Hematopoietic multipotent progenitor cell treated with erythropoietin and hydrocortisone succinate and interleukin-3 and kit ligand, for 8 days (in vitro differentiated cells): ENCODE measurements at places on chromosomes 3 and 15.
A peak's percentile ranks its signal among the peaks of the same experiment; 100 is the strongest.

DNA sequence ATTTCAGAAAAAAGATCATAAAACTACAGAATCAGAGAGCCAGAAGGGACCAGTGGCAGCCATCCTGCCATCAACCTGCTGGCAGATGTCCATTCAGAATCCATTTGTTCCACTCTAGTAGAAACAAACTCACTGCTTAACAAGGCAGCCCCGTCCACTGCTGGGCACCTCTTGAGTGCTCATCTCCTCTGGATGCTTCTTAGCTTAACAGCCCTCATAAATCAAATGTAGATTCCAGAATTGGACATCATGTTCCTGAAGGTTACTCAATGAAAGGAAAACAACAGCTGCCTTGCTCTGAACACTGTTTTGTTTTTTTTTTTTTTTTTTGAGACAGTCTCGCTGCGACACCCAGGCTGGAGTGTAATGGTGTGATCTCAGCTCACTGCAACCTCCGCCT lies 37.3 kb downstream of the ABCC5 start:
- DNase-seq = no peak

GRCh38 chr3:53645754-53646153 lies 151.3 kb downstream of the CACNA1D start:
- no peak for DNase-seq

DNA sequence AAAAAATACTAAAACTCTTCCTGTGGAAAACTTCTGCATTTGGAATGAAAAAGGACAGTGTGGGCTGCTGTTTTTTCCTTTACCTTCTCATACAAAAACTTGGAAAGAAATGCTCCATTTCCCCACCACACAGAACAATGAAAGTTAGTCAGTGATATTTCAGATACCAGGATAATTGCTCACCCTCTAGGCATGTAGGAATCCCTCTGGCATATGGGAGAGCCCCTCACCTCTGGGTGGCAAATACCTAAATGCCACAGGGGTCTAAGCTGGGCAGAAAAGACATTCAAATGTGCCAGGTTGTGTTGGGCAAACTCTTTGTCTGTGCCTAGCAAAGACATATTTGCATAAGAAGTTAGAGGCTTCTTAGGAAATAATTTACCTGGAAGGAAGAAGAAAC lies 560.3 kb upstream of the NR2F2 start:
- DNase-seq = no peak

- DNase-seq = peak; percentile 27
Observed at GRCh38 chr3:57892423-57892822, 115.8 kb upstream of the FLNB start.

DNA sequence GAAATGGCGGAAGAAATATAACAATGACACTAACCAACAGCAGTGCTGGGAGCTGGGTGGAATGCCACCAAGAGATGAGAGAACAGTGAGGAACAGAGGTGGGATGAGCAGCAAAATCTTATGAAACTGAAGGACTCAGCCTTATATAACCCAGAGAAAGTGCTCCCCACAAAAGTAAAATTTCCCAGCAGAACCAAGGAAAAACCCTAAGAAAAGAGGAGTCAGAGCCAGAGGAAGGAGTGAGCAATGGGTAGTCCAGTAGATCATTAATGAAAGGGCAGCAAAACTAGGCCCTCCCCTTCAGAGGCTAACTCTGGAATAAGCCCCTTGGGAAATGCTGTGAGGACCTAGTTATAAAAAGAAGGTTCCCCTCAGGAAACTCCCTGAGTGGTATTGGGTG lies 24.7 kb upstream of the UBE2E1 start:
- no peak for DNase-seq

- no peak for DNase-seq
Observed at GRCh38 chr3:75089841-75090240, 475.4 kb upstream of the CNTN3 start.

DNA sequence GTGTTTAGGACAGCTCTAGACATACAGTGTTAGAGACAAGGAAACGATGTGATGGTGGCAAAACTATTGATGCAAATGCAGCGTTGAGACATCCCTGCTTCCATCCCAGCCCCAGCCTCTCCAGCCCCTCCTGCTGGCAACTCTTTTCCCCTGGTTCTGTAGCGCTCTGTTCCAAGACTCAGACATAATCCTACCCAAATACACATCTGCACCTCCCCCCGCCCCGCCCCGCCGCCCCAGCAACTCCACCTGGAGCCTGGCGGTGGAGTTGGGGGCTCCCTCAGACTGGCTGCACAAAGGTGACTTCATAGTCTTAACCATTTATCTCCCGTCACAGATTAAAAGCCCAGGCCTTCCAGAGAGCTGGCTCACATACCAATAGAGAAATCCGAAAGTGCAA lies 7.2 kb upstream of the SEC22A start:
- peak; percentile 6 for DNase-seq
